ENCODE measurements at places on chromosomes 11 and 22.

DNA sequence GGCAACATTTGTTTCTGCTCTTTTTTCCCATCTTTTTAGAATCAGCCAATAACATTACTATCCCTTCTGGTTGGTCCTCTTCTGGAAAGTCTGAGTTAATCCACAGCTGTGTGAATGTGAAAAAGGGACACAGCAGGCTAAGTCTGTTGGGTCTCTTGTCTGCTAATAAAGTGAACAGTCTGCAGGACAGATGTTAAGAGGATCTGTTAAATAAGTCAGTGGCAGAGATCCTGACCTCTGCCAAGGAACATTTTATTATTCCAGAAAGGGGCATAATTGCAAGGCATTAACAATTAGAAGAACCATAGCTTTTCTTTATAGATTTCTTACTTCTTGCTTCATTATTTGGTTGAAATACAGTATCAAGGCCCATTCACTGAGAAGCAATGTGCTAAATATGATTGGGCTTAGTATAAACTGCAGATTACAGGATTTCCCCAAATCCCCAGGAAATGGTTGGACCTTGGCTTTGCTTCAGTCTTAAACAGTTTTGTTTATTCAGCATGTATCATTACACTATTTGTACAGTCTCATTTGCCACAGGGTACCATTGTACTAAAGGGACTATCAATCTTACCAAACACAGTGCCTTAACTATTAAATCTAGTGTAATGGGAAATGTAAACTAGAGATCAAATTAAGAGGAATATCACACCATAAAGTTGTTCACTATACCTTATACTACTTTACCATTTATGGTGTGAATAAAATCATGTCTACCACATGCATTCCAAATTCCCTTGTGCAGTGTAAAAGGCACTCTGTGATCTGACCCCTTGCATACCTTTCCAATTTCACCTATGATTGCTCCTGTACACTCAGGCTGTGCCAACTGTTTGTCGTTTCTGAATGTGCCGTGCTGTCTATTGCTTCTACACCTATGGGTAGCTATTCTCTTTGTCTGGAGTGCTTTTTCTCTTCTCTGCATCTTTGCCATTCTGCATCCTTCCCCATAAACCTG is 274.0 kb downstream of the SOX6 start:
- DNase-seq: no peak

GRCh38 chr11:116062129-116062489 is 557.9 kb upstream of the CADM1 start:
- no peak for DNase-seq

- no peak for DNase-seq
Measured at GRCh38 chr11:33045551-33046255, 6.3 kb downstream of the TCP11L1 start.

- no peak for DNase-seq
Measured at GRCh38 chr22:19483481-19484244, 3.9 kb downstream of the CDC45 start.

DNA sequence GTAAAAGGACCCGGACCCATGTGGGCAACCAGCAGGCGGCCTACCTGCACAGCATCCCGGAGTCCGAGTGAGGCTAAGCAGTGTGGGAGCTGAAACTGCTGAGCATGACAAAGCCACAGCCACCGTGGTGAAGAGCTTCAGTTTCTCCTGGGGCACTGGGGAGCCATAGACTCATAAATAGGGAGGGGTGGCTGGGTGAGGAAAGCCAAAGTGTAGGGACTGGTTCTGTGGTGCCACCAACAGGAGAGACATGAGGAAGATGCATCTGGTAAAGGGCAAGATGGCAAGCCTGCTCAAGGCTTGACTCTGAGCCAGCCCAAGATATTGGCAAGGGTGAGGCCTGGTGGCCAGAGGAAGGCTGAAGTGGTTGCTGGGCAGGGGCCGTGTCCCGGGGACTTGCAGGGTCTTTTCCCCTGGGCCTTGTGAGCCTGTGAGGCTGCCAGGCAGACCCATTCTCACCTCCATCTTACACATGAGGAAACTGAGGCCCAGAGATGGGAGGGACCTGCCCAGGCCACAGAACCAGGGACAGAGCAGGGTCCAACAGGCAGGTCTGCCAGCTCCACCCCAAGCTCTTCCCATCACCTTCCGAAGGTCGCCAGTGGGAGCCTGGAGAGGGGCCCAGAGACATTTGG is 30.4 kb downstream of the CYTH4 start:
- no peak for DNase-seq

DNA sequence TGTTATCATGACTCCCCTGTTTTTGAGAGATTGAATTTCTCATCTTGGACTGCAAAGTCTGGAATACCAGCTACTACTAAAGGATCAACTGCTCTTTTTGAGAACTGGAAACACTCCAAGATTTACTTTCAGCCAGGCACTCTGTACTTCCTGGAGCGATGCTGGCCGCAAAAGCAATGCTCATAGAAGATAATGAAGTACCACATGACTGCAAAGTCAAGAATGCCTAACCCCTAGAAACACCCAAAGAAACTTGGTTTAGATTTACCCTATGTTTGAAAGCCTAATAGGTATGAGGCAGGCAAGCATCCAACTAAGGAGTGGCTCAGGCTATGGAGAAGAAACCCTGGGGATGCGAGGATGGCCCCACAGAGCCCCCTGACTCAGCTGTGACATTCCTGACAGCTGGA is 47.7 kb upstream of the ARHGAP20 start:
- no peak for DNase-seq

DNA sequence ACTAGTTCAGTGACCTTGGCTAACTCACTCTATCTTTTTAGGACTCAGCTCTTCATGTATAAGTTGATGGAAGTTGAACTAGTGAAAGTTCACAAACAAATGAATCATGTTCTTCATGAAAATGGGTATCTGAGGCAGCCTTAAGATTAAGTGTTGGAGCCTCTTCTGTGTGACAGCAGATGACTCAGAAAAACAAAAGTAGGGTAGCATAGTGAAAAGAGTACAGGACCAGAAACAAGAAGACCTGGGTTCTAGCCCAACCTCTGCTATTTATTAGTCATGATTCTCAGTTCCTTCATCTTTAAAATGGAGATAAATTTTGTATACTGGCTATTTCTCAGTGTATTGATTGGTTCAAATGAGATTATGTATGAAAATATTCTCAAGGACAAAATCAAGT is 60.2 kb downstream of the USP35 start:
- no peak for DNase-seq

GRCh38 chr22:38230108-38230825 is 28.5 kb downstream of the MAFF start:
- no peak for DNase-seq

GRCh38 chr11:57476047-57476756 is 15.9 kb downstream of the RTN4RL2 start:
- no peak for DNase-seq

DNA sequence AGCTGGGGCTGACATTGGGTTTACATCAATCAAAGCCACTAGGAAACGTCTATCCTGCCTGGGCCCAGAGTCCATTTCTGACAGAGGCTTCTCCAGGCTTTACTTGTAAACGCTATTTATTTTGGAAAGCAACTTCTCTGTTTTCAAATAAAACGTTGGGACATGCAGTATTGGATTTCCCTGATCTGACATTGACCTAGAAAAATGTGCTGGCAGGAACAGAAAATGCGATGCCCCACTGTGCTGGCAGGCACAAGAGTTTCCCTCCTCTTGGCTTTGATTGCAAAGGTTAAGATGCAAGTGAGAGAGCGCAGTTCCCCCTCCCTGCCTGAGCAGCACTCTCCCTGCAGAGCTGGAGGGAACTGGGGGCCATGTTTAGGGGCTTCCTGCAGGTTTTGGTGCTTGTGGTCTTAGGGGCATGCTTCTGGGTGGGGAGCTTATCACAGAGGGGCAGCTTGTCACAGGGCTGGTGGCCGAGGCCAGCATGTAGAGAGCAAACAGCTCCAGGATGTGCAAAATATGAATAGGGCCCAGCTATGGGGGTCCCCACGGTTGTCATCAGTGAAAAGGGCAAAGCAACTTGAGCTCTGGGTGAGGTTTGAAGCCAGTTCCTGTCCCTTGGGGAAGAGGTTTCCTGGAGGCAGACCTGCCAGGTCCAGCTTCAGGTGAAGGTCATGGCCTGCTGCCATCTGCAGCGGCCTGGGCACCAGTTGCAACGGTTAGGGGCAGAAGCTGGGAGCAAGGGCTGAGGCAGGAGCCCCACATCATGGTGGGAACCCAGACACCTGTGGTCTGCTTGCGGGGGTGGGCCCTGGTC is 42.3 kb upstream of the DKK3 start:
- no peak for DNase-seq

DNA sequence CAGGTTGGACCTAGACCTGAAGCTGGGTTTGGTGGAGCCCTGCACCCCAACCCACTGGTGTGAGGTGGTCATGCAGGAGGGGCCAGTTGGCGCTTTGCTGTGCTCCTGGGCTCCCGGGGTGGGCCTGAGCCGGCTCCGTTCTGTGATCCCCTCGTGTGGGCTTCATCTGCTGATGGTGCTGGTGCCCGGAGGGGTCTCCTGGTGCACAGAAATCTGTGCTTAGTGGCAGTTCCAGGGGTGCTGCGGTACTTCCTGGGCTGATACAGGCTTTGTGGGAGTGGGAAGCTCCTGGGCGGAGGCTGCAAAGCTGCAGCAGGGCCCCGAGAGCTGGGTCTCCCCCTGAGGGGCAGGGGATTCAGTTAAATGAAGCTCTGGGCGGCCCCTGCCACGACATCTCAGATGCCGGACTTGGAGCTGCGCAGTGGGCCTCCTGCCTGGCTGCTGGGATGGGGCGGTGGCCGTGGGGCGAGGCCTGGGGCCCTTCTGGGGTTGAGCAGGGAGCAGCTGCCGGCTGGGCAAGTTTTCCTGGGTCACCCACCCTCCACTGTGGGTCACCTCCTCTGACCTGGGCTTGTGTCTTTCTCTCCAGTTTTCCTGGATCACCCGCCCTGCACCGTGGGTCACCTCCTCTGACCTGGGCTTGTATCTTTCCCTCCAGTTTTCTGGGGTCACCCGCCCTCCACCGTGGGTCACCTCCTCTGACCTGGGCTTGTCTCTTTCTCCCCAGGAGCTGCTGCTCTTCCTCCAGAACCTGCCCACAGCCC is 410.5 kb downstream of the TBC1D22A start:
- DNase-seq: no peak

- no peak for DNase-seq
Measured at GRCh38 chr11:45181193-45181888, 34.9 kb downstream of the PRDM11 start.

DNA sequence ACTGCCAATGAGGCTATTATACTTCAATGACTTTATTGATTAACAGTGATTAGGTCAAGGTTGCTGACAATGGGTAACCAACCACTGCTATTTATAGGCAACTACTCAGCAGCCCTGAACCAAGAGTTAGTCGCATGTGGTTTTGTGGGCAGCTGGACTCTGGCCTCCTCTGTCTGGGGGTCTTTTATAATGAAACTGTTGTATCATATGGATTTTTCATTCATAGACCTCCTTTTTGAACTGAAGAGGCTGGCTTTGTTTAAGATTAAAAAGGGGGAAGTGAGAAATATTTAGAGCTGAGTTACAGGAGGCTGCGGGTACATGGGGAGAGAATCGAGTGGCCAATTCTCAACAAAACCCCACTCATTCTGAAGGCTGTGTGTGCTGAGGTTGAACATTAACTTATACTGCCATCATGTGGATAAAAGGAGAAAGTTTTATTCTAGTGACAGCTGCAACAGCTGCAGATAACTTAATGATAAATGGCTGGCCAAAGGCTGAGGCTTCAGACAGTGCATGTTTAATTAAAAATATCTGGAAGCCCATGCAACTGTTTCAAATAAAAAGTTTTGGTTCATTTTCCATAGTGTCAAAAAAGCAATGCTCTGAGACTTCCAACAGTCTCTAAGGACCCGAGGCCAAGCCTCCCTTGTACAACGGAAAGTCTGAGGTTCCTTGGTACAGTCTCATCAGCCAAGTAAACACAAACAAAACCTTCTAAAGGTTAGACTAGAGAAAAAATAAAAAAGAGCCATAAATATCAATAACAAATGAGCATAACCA is 682.6 kb downstream of the KCNA4 start:
- no peak for DNase-seq

GRCh38 chr22:40720538-40721256 is 41.4 kb downstream of the MCHR1 start:
- DNase-seq: no peak

DNA sequence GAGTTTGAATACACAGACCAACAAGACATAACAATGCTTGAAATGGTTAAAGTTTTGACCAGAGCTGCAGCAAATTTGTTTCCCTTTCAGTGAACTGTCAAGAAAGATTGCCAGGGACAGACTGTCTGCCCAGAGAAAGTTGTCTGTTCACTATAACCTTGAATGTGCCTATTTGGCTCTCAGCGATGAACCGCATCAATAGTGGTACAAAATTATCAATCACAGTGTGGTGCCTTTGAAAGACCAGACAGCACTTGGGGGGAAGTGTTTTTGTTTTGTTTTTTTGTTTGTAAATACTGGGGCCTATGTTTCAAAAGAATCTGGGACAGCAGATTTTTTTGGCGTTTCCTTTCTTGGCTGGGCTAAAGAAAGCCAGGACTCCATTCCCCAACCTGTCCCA is 123.1 kb downstream of the CD44 start:
- no peak for DNase-seq

- peak; percentile 28 for DNase-seq
Measured at GRCh38 chr11:129312730-129313503, 62.7 kb upstream of the BARX2 start.

GRCh38 chr11:117671370-117671769 is 125.6 kb downstream of the DSCAML1 start:
- no peak for DNase-seq

DNA sequence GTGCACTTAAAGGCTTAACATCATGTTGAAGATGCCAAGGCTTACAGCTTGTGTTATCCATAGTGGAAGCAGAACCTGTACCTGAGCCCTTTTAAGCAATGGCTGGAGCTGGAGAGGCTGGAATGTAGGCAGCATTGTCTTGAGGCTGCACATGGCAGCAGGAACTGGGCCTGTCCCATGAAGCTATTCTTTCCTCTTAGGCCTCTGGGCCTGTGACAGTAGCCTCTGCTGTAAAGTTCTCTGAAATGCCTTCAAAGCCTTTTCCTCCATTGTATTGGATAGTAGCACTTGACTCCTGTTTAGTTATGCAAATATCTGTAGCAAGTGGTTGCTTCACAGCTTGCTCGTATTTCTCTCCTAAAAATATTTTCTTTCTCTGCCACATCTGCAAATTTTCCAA is 127.4 kb upstream of the ANO5 start:
- DNase-seq: no peak

GRCh38 chr11:108752297-108752751 is 87.5 kb downstream of the DDX10 start:
- no peak for DNase-seq

DNA sequence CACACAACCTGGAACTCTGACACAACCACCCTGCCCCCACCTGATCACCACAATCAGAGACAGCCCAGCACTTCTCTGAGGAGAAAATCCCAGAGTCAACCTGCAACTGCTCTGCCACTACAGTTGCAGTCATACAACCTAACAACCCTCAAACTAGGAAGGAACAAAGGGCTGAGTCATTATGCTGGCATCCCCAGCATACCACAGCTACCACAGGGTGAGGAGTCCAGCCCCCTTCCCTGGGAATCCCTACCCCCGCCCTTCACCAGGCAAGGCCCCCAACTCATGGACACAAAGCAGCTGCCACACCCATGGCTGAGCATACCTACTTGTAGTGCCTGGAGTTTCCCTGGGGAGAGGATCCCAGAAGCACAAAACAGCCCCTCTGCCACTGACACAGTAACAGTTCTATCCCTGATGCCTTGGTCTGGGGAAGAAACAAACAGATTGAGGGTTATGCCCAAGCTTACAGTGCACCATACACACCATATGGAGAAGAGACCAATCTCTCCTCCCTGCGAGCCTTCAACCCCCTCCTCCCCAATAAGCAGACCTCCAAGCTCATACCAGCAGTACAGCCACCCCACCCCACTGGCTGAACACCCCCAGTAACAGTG is 68.5 kb upstream of the C11orf58 start:
- DNase-seq: no peak

- no peak for DNase-seq
Measured at GRCh38 chr11:82873919-82874333, 26.3 kb downstream of the PRCP start.
